ENCODE measurements at places on chromosomes 4 and X.
A peak's percentile ranks its signal among the peaks of the same experiment; 100 is the strongest.

- DNase-seq: no peak
These were observed 36.9 kb upstream of the RASGEF1B start for GRCh38 chr4:81508411-81509185.

GRCh38 chrX:70826715-70827114 lies 81.8 kb downstream of the TEX11 start:
- no peak for DNase-seq

- no peak for DNase-seq
These were observed 62.6 kb downstream of the KIF4A start for GRCh38 chrX:70352496-70352895.

DNA sequence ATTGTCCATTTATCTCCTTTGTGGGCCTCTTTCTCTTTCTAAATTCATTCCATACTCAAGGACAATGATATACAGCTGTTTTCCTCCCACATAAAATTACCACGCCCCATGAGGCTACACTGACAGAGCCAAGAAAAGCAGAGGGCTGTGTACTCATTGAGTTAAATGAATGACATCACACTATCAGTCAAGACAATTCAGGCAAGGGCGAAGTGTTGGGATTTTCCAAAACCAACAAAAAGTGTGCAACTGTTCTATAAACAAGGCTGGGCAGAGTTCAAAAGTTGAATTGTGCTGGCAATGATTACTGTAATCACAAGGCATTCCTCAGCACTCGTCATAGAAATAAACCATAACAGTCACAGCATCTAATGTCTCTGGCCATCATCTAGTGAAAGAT lies 799.6 kb upstream of the DIAPH2 start:
- DNase-seq: no peak

DNA sequence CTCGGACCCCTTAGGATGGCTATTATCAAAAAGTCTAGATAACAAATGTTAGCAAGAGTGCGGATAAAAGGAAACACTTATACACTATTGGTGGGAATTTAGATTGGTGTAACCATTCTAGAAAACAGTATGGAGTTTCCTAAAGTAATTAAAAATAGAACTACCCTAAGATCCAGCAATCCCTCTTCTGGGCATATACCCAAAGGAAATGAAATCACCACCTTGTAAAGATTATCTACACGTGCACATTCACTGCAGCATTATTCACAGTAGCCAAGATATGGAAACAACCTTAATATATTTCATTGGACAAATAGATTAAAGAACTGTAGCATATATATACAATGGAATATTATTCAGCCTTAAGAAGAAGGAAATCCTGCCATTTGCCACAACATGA lies 462.4 kb downstream of the IQCM start:
- no peak for DNase-seq

- DNase-seq: peak; percentile 8
These were observed 555 bp upstream of the PGM2 start for GRCh38 chr4:37825968-37826294.

DNA sequence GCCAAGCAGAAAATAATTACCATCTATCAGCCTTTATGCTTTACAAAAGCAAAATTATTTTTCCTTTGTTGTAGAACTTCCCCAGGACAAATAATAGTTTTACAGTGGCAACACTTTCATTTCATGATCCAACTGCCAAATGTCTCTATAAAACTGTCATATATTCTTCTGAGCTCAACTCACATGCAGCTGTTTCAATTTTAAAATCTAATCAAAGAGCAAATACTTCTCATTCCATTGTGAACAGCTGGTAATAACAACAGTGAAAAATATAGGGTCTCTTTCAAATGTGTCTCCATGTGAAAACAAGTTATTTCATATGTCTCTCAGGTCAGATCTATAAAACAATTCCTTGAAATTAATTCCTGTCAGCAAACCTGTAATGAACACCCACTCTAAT lies 270.6 kb upstream of the SLC7A11 start:
- no peak for DNase-seq

GRCh38 chr4:24433515-24434214 lies 150.7 kb downstream of the DHX15 start:
- no peak for DNase-seq

- DNase-seq: no peak
These were observed 963 bp upstream of the USO1 start for GRCh38 chr4:75723163-75724065.

DNA sequence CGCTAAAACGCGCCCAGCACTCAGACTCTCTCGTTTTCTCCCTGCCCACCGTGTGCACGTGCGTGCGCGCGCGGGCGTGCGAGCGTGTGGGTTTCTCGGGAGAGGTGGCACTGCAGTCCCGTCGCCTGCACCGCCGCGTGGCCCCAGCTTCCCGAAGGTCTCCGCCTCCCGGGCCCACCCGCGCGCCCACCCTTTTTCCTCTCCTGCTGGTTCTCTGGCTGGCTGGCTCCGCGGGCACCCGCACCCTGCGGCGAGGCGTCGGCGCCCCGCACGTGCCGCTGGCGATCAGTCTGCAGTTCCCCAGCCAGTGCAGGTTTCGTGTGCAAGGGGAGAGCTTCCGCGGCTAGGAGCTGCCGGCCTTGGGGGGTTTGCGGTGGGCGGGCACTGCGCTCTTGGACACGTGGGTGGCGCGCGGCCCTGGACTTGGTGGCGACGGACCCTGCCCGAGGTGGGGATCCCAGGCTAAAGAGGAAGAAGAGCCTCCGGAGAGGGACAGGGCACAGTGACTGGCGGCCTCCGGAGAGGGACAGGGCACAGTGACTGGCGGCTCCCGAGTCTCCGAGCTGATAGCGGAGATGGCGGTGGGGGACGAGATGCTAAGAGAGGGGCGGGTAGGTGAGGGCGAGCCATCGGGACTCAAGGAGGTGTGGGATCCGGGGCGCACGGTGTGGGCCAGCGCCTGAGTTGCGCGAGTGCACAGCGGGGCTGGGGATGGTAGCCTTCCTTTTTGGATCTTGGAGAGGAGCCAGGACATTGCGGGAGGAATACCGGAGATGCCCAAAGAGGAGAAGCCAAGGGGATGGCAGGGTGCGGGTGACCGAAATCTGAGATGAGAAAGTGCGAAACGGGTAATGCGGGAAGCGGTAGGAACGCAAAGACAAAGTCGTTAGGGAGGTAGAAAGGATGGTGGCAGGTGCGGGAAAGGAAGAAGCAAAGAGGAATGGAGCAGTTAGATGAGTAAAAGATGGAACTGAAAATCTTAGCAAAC lies at the start of gene FAM184B:
Gene FAM184B, minus strand, starts transcription at position 322 of the 988 bp plus-strand sequence. CDS start 322 bp downstream, outside the sequence.
- DNase-seq: no peak
